ENCODE measurements at places on chromosomes 6 and 20.

DNA sequence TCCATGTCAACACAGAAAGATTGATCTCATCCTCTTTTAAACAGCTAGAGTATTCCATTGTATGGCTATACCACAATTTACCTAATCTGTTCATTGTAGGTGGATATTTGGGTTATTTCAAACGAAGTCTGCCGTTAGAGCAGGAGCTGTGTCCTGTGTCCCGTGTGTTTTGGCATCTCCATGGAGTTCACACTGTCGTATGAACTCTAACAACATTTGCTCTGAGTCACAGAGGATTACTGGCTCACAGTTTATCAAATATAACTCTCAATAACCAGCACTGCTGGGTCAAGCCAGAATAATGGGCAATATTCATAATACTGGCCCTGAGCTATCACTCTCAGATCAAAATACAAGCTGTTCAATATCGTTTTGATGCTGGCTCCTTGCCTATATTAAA, 16.4 kb downstream of the TRAM2 start:
- DNase-seq, result no peak

DNA sequence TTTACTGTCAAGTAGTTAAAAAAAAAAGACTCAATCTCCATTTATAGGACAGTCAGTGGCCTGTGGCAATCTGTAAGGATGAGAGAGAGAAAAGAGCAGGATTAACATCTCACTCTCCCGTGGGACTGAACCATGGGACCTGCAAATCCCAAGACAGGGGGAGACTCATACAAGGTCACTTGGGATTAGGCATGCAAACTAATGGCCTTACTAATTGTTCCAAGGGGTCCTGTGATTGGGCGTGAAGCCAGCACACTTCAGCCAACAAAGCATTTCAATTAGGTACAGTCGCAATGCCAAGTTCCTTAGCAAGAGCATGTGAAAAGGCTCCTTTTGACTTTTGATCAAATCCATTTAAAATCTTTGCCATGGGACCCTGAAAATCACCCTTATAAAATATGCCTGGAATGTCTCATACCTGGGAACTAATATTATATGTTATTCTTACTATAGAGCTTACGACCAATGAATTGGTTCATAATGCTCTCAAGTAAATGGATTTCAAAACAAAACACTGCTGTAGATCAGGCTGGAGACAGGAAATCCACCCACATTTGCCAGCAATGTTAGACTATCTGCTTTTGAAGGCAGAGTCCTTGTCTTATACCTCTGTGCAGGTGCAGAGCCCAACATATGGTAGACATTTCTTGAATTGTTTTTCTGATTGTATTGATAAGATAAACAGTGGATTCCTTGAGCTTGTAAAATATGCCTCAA, 412.5 kb downstream of the GJA1 start:
- no peak for DNase-seq

- DNase-seq, result peak; percentile 49
Measured at GRCh38 chr6:27565839-27566779, 93.2 kb upstream of the ZNF184 start.

DNA sequence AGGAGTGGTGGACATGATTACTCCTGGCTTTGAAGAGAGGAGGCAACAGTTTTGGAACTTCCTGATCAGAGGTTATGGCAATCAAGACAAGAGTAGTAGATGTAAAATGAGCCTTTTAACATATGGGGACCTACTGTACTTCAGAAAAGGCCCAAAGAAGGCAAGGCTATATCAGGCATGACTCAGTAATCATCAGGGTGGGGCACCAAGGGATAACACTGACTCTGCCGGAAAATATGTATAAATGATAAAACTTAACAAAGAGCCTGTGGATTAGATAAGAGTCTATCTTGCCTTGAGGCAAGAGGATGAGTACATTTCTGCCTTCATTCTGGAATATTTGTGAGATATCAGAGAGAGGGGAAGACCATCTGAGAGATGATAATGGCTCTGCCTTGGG, 1389.9 kb upstream of the MAP3K7 start:
- DNase-seq, result no peak

DNA sequence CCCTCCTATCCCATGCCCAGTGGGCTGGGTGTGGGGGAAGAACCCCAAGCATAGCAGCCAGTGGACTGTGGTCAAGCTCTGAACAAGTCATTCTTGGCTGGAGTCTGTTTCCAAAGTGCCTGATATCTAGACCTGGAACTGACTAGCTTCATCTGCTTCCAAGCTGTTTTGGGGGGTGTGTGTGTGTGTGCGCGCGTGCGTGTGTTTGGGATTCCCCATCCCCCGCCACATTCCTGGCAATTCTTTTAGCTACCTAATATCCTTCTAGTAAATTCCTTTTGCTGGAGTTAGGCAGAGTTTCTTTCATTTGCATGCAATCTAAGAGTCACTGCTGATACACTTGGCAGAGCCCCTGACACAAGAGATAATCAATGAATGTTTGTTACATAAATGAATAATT, 7.8 kb downstream of the PAK5 start:
- no peak for DNase-seq

DNA sequence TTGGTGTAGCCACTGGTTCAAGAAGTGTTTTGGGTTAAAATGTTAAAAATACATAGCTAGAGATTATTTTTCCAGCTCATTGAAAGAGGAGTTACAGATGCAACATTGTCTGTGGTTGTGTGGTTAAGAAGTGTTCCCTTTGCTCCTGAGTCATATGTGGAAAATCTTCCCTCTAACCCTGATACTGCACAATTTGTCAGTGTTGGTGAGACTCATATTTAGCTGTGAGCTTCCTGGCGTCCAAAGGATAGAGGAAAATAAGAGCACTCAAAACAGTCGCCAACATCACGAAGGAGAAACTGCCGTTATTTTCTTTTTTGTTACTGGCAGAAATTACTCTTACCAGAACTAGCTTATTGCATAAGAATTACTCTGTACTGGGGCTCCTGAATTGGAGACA, 250.4 kb downstream of the CDH4 start:
- DNase-seq, result no peak

DNA sequence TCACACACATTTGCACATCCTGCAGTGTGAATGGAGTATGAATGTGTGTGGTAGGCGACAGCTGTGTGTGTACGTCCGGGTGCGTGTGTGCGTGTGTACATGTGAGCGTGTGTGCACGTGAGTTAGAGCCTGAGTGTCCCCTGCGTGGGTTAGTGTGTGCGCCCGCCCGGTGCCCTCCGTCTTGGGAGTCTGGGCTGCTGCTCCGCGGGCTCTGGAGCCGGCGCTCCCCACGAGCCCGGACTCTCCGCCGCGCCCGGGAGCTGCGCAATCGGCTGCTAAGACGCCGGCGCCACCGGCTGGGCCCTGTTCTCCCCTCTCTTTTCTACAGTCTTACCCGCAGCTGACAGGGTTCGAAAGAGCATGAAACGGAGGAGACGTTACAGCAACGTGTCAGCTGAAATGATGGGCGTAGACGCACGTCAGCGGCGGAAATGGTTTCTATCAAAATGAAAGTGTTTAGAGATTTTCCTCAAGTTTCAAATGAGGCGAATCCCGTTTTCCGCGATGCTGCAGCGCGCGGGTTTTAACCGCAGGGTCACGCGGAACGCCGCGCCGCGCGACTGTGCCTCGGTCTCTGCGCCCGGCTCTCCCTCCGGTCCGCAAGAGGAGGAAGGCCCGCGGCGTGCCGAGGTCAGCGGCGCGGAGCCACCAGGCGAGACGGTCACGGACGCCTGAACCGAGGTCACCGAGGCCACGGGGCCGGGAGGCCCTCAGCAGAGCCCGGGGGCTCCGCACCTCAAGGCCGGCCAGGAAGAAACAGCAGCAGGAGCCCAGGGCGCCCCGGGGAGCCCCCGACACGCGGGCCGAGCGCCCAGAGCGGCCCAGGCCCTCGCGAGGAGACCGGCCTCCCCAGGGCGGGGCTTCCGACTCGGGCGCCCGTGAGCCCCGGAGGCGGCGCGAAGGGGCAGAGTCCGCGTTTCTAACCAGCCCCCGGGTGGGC, 95.3 kb upstream of the BHLHE23 start:
- DNase-seq, result peak; percentile 52

DNA sequence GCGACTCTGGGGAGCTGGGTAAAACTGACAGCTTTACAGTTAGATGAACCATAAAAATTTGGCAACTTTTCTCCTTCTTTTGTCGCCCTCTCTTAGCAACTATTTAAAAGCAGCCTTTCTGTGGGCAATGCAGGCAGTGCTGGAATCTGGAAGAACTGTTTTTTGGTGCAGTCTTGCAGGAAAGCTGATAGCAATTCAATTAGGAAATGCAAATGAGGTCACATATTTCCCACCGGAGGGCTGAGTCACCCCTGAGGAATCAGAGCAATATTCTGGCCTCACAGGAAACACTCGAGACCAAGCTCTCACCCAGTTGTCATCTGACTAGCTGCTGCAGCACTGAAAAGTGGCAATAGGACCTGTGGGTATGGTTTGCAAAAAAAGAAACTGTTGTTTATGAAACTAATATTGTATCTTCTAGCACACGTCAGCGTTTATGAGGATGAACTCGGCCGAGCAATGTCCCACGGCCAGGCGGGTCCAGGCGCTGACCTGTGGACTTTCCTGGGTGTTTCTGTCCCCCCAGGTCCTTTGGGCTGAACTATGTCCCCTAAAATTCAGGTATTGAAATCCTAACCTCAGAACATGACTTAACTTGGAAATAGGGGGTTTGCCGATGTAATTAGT, 312.3 kb downstream of the TAF4 start:
- DNase-seq, result peak; percentile 74

GRCh38 chr20:33249456-33249855, 13.7 kb downstream of the BPIFA1 start:
- DNase-seq, result no peak

- peak; percentile 57 for DNase-seq
Measured at GRCh38 chr6:145929037-145929633, 35.0 kb downstream of the SHPRH start.

GRCh38 chr6:163721922-163722692, 307.6 kb downstream of the QKI start:
- no peak for DNase-seq

DNA sequence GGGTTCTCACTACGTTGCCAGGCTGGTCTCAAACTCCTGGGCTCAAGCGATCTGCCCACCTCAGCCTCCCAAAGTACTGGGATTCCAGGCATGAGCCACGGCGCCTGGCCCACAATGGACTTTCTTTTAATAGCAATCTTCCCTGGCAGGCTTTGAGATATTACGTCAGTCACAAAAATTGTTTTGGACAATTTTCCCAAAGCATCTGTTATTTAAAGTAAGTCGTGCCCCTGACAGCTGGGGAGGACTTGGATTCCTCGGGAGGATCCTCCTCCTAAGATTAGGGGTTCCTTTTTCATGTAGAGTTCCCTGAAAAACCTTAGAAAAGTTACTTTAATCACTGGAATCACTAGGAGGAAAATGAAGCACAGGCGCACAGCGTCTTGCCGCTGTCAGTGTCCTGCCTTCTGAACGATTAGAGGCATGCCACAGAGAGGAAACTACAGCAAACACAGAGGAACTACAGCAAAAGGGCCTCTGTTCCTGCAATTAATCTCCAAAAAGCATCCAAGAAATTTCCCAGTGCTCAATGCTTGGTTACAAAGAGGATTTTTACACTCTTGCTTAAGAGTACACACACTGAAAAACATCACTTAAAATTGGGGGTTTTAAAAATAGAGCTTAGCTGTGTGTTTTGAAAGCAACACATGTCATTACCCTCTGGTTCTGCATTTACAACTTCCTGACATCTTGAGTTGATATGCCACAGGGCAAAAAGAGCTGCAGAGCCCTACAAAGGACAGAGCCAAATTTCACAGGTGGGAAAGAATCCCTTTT, 4.5 kb downstream of the ACSS1 start:
- DNase-seq, result no peak

GRCh38 chr6:20056350-20056992, 155.8 kb downstream of the MBOAT1 start:
- peak; percentile 85 for DNase-seq

DNA sequence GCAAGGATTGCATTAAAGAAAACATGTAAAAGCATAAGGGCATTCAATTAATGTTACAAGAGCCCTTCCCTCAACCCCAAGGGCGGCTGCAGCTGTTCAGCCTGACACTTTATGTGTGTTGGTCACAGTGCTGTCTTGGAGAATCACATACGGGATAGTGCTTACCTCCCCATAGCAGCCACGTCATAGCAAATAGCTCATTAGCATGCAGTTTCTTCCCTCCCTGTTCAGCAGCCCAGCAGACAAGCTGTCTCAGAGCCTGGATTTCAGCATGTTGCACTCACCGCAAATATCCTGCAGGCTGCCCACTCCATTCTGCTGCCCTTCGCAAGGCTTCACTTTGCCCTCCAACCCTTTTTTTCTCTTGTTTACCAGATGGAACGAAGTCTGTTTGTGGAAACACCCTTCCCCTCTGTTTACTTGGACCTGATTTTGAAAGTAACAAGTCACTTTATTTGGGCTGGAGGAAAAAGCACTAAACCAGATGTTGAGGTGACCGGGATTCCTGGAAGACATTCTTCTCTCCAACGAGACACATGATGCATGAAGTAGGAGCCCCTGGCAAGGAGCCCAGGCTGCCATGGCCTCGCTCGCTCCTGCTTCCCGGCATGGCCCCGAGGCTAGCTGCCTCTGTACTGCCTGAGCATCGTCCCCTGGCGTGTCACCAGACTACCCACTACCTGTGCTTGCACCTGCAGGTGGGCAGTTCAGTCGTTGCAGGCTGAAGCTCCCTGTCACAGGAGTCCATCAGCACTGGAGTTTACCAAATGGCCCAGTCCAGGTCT, 151.6 kb upstream of the GMDS start:
- DNase-seq, result peak; percentile 28

DNA sequence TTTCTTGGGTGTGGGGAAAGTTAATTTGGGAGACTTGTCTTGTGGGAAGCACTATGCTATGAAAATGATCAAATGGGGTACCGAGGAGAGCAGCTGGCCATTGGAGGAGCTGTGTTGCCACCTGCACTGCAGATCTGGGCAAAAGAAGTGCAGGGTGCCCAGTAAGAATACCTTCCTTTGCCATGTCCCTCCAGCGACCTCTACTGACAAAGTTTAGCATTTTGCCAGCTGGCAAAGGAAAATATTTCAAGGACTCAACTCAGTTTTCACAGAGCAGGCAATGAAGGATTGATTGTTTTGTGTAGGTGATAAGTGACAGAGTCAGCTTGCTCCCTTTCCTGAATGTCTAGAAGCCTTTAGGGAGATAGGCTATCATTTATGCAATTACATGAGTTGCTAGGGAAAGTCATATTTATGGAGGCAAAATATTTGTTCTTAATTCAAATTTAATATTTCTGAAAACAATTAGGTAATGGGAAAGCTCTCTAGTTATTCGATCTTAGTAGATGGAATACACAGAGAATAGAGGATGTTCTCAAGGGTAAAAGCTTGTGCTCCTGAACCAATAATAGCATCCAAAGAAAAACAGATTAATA, 118.4 kb downstream of the FARS2 start:
- DNase-seq, result peak; percentile 82

DNA sequence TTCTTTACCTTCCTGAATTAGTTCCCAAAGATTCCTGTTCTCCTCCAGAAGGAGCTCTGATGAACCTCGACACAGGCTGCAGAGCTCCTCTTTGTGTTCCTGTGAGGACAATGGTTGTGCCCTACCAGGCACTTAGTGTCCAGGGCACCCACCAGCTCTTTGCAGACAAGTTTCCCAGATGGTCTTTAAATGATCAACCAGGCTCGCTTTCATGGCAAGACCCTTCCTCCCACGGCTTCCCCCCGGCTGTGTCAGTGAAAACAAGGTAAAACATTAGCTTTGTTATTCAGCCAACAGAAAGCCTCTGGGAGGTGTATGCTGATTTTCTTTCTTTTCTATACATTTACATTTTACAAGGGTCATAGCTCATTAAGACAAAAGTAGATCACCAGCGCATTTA, 32.3 kb upstream of the CNKSR3 start:
- DNase-seq, result no peak
